ENCODE measurements at places on chromosomes 5 and 9. TPM values are rescaled to one million over a fixed set of nuclear protein-coding genes. Genes with fewer than 3 reads are reported as not detected.

Gene F12
- total RNA-seq, result 2.0 TPM

Gene YIPF5
- total RNA-seq, result 48.3 TPM

Gene BRINP1
- total RNA-seq, result 0.62 TPM

Gene HNRNPAB
- 195 TPM for total RNA-seq

Gene GNAQ
- total RNA-seq, result 87.9 TPM

Gene RBM27
- 55.0 TPM for total RNA-seq

Gene WDR38
- not detected for total RNA-seq

Gene SOHLH1
- total RNA-seq, result not detected

Measured in neural progenitor cell (in vitro differentiated cells).